ENCODE measurements at places on chromosomes 7 and 10.

DNA sequence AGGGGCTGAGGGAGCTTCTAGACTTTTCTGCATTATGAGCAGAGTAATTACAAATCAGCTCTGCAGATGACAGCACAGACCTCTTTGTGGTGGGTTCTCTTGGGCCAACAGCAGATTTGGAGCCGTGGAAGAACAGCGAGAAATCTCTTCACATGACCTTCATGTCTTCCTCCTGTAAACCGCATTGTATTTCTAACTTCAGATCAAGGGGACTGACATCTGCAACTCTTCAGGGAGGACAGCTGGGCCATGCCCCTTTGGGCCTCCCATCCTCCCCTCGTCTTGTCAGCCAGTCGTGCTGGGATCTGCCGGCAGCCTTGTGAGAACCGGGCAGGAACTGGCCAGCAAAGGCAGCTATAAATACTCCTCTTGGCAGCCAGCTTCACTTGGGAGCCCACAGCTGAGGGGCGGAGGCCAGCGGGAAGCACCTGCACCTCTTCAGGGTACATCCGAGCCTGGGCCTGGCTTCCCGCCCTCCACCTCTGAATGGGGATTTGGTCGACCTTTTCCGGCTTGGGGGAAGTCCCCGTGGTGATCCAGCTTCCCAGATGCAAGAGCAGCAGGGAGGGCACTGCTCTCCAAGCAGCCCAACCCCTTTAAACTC, 54.7 kb downstream of the STEAP1B start:
- DNase-seq = no peak

DNA sequence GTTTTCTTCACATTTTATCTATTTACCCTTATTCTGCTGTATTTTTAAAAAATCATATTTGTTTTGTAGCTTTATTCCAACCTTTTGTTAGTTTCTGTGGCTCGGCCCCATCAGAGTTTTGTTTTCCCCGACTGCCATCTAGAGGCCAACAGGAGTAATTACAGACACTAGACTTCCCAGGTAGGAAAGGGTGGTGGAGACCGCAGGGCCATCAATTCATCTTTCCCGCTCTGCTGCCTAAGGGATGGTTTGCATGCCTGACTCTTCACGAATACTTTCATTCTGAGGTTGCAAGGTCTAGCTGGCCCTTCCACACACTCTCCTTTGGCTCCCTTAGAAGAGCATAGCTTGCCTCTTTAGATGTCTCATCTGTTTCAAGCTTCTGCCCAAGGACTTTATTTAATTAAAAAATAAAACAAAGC, 38.3 kb downstream of the LYZL2 start:
- peak; percentile 12 for DNase-seq

GRCh38 chr10:62562101-62562500, 187.9 kb downstream of the ZNF365 start:
- DNase-seq = no peak

GRCh38 chr10:66218981-66219587, 706.8 kb upstream of the LRRTM3 start:
- DNase-seq = no peak
